Activated T-helper 1 cell treated with anti-CD3 and anti-CD28 coated beads, Interleukin-12 subunit alpha, Interleukin-12 subunit beta, Interleukin-2, Interleukin-4 antibody, amounts not matched to agents 30 ng/mL and 10 ng/mL and 1 ng/mL, durations not matched to agents 14 hours and 24 hours and 36 hours (primary cell): ENCODE measurements at places on chromosomes 12 and 14.

DNA sequence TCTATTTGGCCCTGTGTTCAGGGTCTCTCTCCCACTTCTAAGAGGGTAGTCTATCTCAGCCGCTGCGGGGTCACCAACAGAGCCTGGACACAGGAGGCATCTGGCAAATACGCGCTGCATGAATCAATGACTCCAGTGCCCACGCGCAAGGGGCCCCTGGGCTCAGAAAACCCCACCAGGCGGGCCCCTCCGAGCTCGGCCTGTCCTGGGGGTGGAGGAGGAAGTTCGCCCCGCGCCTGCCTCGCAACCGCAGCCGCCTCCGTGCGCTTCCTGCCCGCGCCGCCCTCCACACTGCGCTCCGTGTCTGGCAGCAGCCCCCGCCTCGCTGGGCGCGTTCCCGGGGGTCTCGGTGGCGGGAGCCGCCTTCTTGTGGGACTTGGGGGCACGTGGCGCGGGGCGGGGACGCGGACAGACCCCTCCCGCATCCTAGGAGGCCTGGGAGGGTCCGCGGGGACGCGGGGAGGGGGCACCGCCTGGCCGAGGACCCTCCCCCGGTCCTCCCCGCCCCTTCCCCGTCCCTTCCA is 811 bp upstream of the FBRSL1 start:
- peak; percentile 63 for DNase-seq

DNA sequence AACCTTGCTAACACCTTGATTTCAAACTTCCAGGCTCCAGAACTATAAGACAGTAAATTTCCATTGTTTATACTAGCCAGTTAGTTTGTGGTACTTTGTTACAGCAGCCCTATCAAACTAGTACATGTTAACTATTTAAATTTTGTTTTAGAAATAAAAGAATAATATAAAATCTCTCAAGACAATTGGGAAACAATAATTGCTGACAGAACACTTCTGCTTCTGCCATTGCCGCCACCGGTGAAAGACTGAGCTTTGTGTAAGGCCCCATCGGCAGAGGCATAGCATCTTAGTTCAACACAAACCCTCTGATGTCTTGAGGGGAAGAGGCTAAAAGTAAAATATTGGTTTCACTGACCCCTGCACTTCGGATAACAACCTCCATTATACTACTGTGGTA is 1607.1 kb upstream of the SEL1L start:
- DNase-seq, result no peak

DNA sequence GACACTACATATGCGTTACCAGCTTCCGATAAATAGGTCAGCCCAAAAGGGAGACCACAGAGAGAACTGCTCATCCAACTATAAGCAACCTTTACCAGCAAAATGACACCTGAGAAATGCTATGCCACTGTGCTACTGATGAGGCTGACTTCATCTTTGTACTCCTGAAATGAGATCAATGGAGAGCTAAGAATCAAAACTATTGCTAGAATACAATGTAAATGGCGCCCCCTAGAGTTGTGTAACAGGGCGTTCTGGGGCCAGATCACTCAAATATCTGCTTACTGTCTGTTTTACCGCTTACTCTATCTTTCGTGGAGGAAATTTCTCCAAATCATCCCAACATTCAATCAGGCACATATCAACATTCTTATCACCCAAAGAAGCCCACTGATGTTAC is 4.6 kb downstream of the ZNF384 start:
- DNase-seq, result peak; percentile 24

DNA sequence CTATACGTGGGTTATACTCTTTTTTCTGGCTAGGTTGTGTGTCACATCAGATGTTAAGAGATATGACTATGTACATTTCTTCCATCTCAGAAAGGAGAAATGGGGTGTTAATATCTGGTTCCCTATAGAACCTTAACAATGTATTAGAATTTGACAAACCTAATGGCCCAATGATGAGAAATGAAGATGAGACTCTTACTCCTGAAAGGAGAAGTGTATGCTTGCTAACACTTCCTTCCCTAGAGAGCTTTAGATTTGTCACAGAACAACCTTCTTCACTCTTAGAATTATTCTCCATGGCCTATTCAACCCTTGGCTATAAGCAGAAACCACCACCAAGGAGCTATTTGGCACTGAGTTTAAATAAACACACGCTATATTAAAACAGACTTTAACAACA is 839.6 kb downstream of the GALC start:
- DNase-seq, result no peak

GRCh38 chr12:97404093-97404492 is 58.5 kb upstream of the RMST start:
- no peak for DNase-seq

DNA sequence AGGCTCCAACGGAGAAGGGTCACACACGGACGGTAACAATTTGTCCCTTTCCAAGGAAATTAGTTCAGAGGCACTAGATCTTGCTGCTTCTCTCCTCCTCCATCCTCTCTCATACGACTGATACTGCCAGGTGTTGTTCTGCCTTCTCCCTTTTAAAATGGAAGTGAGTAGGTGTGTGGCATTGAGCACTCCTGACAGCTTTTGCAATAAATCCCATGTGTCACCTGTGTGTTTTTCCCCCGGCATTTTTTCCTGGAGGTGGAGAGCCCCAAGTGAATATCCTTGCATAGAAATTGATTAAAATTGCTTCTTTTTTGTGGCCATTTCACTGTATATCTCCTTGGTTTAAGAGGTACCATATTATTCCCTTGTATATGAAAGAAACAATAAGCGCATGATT is 26.2 kb upstream of the AKAP5 start:
- no peak for DNase-seq

DNA sequence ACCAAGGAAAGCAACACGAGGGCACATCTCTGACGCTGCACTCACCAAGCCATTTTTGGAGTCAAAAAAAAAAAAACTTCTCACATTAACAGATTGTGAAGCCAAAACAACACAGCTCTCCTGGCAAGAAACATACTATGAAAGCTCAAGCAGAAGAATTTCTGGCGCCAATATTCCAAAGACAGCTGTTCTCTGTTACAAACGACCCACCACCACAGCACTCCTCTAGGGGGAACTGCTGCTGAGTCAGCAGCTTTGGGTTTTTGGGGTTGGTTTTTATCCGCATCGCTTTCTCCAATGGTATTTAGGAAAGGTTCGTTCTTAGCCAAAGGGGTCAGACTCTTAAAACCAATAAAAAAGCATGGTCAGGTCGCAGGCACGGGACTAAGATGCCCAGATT is 379.4 kb downstream of the RPS29 start:
- DNase-seq, result no peak

DNA sequence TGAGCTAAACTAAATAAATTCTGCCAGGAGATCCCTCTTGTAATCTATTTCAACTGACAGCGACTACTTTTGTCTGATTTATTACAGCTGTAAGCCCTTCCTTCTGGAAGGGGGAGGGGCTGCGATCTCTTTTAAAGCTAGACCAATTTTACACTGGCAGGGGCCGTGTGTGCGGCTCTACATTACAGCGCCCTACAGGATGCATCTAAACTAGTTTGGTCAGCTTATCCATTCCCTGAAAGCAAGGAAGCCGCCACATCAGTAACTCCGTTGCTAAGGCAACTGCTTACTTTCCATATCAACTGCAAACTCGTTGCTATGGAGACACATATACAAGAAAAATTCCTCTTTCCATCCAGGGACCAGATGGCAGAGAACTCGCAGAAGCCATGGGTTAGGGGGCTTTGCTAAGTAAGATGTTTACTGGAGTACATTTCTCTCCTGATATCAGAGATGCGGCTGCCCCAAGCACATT is 17.4 kb downstream of the FOXN3 start:
- no peak for DNase-seq

DNA sequence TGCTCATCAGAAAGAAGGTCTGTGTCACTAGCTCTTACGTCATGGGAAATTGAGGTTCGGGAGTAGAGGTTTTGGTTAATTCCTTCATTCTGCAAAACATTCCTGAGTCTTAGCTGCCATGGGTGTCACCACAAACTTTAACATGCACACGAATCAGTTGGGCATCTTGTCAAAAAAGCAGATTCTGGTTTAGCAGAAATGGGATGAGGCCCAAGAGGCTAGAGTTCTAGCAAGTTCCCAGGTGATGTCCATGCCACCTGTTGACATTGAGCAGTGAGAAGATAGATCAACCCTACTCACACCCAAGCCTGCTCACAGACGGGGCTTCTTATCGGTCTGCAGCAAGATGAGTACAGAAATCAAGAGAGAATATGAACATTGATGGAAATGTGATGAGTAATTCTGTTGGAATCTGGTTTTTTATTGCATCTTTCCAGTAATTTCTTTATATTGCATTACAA is 11.7 kb upstream of the RIN3 start:
- DNase-seq, result no peak

GRCh38 chr14:36514278-36515104 is 5.5 kb downstream of the NKX2-1 start:
- no peak for DNase-seq

- DNase-seq, result no peak
These were observed 16.1 kb upstream of the KRT73 start for GRCh38 chr12:52634266-52635056.

DNA sequence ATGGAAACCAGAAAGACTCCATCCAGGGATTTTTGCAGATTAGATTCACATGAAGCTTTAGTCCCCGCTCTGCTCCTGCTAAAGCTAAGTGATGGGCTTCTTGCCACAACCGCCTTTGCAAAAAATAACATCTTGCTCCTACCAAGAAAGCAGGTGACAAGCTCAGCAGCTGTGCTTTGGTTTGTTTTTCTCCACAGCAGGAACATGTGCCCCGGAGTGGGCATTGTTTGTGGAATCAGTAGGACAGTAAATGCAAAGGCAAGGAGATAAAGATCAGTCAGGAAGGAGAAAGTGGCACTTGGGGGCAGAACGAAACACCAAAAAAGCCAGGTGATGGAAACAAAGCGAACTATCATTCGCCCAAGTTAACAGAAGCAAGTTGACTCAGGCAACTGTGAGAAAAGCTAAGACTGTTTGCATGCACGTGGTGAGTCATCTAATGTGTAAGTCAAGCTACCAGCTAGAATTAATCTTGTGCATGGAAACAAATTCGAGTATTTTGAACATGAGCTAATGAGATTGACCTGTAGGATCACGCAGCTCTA is 165.5 kb upstream of the PLXNC1 start:
- DNase-seq, result no peak

DNA sequence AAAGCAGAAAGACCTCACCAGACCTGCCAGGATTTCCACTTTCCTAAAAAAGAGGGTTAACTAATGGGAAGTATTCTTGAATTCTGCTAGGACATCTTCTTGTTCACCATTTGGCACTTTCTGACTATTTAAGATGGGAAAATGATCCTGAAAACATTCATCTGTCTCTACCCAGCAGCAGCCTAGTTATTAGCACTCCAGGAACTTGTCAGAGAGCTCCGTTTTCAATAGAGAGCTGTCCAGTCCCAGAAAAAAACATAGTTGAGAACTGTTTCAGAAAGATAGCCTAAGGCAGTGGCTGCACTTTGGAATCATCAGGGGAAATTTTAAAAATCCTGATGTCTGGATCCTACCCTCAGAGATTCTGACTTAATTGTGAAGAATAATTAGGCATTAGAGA is 22.1 kb upstream of the CEP83 start:
- no peak for DNase-seq

DNA sequence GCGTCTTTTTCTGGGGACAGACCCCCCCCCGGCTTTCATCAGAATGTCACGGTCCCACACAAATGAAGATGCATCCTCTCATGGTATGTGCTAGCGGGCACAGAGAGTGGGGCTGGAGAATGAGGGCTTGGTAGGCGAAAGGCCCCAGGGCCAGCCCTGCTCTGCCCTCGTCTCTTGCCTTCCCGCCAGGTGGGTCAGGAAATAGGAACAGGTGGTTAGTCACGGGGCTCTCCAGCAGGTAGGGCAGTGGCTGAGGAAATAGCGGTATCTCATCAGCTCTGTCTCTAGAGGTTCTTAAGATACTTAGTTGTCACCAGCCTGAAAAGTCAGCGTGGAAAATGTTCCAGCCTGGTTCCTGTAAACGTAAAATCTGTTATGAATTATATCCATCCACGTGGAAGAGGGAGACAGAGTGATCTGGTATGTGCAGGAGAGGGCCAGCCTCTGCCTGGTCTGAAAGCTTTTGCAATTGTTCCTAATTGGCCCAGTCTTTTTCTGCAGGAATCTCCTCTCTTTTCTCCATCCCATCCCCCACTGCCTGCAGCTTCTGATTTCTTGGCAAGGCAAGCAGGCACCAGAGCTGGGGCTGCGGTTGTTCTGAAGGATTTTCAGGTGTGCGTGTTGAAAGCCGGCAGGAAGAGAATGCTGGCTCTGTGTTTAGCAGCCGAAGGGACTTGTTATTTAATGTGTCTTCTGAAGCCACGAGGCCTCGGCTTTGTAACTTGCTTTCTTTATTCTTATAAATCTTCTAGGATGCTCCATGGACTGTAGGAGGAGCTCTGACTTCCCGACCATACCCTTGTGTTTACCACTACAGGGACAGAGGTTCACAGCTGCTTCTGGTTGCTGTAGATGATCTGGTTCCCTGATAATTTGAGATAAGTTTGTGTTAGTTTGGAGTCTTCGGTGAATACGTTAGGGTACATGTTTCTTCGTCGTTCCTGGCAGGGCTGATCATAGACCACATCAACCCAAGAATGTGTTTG is 131.1 kb downstream of the CACNA1C start:
- no peak for DNase-seq

DNA sequence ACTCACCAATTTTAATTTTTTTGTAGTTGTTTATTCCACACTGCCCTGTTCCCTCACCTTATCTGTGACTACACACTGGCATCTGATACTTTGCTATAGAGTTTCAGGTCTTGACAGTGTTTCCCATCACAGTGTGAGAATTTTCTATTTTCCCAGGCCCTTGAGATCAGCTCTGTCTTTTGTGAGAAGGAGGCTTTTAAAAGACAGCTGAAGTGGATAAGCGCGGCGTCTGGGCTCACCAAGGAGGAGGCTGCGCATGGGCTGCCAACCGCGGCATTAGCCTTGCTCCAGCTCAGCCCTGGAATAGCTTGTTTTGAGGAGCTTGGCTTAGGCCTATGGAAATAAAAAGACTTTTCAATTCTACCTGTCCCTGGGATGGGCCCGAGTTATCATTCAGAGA is 181.3 kb downstream of the RMST start:
- no peak for DNase-seq

- DNase-seq, result no peak
These were observed 502 bp downstream of the SMARCD1 start for GRCh38 chr12:50085615-50086072.

GRCh38 chr12:49345051-49345824 is 1.4 kb upstream of the DNAJC22 start:
- no peak for DNase-seq

DNA sequence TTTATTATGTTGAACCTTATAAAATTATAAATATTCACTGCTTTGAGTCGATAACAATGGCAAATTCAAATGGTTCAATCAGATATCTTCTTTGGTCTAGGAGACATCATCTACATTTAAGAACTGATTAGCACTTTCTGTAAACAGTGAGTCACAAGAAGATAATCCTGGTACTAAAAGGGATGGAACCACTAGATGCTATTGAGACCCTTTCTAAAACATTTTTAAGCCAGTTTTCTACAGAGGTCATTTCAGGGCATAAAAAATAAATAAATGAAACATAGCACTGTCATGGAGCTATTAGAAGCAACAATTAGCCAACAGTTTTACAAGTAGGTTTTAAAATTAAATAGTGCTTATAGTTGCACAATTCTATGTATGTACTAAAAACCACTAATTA is 212.2 kb downstream of the DUSP6 start:
- DNase-seq, result no peak

GRCh38 chr12:25388183-25388582 is 137.5 kb upstream of the KRAS start:
- peak; percentile 64 for DNase-seq

GRCh38 chr12:8953773-8954402 is 4.4 kb upstream of the M6PR start:
- DNase-seq, result no peak
